ENCODE measurements at places on chromosomes 6 and 20.
A peak's percentile ranks its signal among the peaks of the same experiment; 100 is the strongest.

GRCh38 chr20:59232618-59233017 is 67.8 kb upstream of the EDN3 start:
- no peak overlapping the region for H3K4me3 ChIP-seq
- no peaks in the 10 kb centered on the region for H3K27me3 ChIP-seq
- no peak overlapping the region for H3K27ac ChIP-seq
- DNase-seq: no peak

DNA sequence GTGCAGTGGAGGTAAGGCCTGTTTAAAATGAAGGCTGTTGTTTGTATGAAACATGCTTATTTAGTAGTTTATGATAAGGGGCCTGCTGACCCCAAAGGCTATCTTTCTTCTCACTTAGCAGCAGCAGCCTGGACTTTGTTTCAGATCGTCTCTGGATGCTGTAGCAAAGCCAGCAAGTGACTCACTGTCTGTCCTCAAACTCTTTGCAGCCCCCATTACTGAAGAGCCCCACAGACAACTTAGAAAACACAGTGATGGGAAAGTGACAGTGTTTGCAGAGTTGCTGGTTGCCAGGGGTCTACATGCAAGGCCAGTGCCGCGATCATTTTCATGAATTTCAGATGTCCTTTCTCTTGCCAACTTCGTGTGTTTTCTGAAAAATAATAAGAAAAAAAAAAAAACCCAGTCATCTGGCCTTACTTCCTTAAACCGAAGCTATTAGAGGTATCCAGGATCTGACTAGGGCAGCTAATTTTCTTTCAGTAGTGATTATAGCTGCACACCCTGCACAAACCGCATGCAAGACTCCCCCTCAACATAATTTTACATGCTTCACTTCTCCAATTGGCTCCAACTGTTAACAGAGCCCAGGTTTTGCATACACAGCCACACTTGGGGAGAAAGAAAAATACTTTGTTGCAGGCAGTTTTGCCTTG is 11.6 kb upstream of the F13A1 start:
- no peaks in the 10 kb centered on the region for H3K36me3 ChIP-seq
- no peak overlapping the region for H3K27ac ChIP-seq
- no peak overlapping the region for H3K4me3 ChIP-seq
- no peak for DNase-seq
- H3K27me3 ChIP-seq: peaks cover 18% of the 10 kb centered on the region
- H3K4me1 ChIP-seq: peaks cover 6% of the 10 kb centered on the region

GRCh38 chr6:40894962-40895799 is 143.8 kb downstream of the UNC5CL start:
- DNase-seq: no peak
- no peak overlapping the region for H3K27ac ChIP-seq
- no peak overlapping the region for H3K4me3 ChIP-seq
- H3K4me1 ChIP-seq: peaks cover 2% of the 10 kb centered on the region
- H3K27me3 ChIP-seq: peaks cover 73% of the 10 kb centered on the region
- peaks cover 2% of the 10 kb centered on the region for H3K36me3 ChIP-seq

DNA sequence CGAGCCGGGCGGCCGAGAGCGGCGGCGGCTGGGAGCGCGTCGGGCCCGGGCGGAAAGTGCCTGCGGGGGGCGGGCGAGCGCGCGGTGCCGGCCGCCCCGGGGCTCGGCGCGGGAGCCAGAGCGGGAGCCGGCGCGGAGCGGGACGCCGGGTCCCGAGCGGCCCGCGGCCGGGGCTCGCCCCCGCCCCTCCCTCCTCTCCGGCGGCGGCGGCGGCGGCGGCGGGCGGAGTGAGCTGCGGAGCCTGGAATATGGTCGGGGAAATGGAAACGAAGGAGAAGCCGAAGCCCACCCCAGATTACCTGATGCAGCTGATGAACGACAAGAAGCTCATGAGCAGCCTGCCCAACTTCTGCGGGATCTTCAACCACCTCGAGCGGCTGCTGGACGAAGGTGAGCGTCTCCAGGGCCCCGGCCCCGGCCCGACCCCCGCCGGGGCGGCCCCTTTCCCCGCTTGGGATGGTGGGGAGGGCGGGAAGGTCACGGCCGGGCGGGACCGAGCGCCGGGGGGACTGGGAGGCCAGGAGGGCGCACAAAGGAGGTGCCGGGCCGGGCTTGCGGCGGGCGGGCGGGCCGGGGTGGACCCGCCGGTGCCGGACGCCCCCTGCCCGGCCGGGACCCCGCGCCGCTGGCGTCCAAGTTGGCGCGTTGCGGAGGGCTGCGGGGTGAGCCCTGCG is 565 bp downstream of the QKI start:
- no peaks in the 10 kb centered on the region for H3K36me3 ChIP-seq
- H3K4me1 ChIP-seq: peaks cover 36% of the 10 kb centered on the region
- H3K4me3 ChIP-seq: peak overlapping the region; percentile 85
- no peaks in the 10 kb centered on the region for H3K27me3 ChIP-seq

DNA sequence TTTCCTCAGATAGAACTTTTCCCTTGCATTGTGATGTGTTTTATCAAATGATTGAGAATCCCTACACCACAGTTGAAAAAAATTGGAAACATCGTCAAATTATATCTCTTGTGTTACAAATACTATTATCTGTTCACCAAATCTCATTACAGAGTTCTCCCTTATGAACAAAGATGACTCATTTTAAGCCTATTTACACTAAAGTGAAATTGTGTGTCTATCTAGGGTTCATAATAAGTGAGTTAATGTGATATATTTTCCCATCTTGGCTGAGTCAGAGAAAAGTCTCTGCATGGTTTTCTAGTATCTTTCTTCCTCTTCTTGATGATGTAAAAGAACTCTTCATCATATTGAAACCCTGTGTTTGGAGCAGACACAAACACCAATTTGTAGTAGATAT is 1263.3 kb upstream of the EYS start:
- no peaks in the 10 kb centered on the region for H3K36me3 ChIP-seq
- no peaks in the 10 kb centered on the region for H3K27me3 ChIP-seq
- H3K4me1 ChIP-seq: no peaks in the 10 kb centered on the region
- no peak overlapping the region for H3K4me3 ChIP-seq

- no peak overlapping the region for H3K27ac ChIP-seq
- no peak for DNase-seq
- H3K4me1 ChIP-seq: no peaks in the 10 kb centered on the region
- H3K36me3 ChIP-seq: no peaks in the 10 kb centered on the region
- no peaks in the 10 kb centered on the region for H3K27me3 ChIP-seq
- H3K4me3 ChIP-seq: no peak overlapping the region
Observed at GRCh38 chr6:19153981-19154295, 683.2 kb upstream of the ID4 start.

- no peak overlapping the region for H3K4me3 ChIP-seq
- H3K27me3 ChIP-seq: no peaks in the 10 kb centered on the region
- H3K4me1 ChIP-seq: peaks cover 36% of the 10 kb centered on the region
Observed at GRCh38 chr6:12034349-12034748, 22.2 kb downstream of the HIVEP1 start.

DNA sequence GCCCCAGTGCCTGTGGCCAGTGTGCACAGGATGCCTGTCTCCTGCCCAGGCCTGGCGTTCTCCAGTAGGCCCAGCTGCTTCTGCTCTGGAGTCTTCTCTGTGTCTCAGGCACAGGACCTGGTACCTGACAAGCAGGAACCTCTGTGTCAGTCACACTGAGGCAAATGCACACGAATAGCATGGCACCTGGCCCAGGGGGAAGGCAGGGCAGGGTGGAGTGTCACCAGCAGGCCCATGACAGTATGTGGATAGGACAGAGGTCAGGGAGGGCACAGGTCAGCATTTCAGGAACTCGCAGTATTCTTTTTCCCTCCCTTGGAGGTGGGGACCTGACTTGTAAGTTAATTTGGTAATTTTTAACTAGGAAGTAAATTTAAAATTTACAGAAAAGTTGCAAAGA is 5.6 kb downstream of the PSMG4 start:
- H3K27me3 ChIP-seq: no peaks in the 10 kb centered on the region
- no peak overlapping the region for H3K4me3 ChIP-seq
- H3K27ac ChIP-seq: no peak overlapping the region
- no peak for DNase-seq
- peaks cover 48% of the 10 kb centered on the region for H3K4me1 ChIP-seq
- H3K36me3 ChIP-seq: peaks cover 6% of the 10 kb centered on the region

- H3K4me1 ChIP-seq: no peaks in the 10 kb centered on the region
- peaks cover 21% of the 10 kb centered on the region for H3K27me3 ChIP-seq
- no peaks in the 10 kb centered on the region for H3K36me3 ChIP-seq
- no peak overlapping the region for H3K27ac ChIP-seq
- DNase-seq: no peak
Observed at GRCh38 chr6:2739335-2739734, 11.4 kb downstream of the MYLK4 start.

DNA sequence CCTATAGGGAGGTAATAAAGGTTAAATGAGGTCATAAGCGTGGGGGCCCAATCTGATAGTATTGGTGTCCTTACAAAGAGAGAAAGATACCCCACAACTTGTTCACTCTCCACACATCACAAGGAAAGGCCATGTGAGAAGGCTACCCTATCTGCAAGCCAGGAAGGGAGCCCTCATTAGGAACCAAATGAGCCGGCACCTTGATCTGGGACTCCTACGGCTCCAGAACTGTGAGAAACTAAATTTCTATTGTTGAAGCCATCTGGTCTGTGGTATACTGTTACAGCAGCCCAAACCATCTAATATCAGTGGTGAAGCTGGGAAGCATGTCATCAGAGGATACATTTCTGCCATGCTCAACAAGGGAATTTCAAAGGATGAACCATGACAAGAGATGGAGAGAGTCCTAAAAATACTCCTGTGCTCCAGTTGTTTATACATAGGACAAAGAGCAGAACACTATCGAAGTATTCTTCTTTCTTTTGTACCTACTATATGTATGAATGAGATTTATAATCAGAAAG is 10.4 kb downstream of the COX7A2 start:
- peaks cover 3% of the 10 kb centered on the region for H3K4me1 ChIP-seq
- no peak overlapping the region for H3K27ac ChIP-seq
- DNase-seq: no peak
- H3K4me3 ChIP-seq: no peak overlapping the region
- H3K27me3 ChIP-seq: no peaks in the 10 kb centered on the region

DNA sequence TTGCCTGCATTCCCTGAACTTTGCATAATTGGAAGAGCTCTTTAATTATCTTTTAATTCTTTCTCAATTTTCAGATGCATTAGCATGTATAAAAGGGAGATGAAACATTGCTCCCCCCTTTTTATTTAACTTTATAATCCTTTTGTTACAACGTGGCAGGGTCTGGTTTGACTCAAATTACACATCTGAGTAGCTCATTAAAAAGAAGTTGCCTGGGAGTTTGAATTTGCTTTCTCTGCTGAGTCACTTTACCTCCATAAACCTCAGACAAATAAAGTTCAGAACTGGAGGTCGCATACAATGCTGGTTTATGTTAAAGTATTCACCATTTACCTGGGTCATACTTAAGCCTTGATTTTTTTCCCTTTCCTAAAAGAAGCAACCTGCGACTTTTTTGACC is 495.2 kb downstream of the PREX1 start:
- DNase-seq: no peak
- H3K36me3 ChIP-seq: peaks cover 3% of the 10 kb centered on the region

GRCh38 chr6:52305411-52305810 is 20.9 kb upstream of the MCM3 start:
- peak overlapping the region; percentile 81 for H3K4me3 ChIP-seq
- no peak for DNase-seq
- peaks cover 57% of the 10 kb centered on the region for H3K4me1 ChIP-seq
- H3K36me3 ChIP-seq: no peaks in the 10 kb centered on the region

DNA sequence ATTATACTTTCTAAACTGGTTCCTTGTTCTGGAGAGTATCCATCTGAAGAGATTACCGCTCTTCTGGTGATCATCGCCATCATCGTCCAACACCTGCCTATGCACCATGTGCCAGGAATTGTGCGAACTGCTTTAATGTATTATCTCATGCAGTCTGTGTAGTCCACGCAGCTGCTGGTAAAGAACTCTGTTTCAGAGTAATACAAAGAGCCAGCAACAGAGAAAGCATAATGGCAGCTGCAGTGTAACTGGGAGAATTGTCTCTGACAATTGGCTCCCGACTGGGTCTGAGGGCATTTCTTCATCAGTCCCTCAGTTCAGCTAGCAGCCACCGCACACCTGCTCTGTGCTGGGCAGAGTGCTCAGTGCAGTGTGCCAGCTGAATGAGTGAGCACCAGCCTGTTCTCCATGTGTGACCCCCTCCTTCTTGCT is 383.4 kb downstream of the GRIK2 start:
- DNase-seq: no peak
- no peak overlapping the region for H3K4me3 ChIP-seq
- H3K27ac ChIP-seq: no peak overlapping the region
- H3K36me3 ChIP-seq: no peaks in the 10 kb centered on the region
- H3K27me3 ChIP-seq: no peaks in the 10 kb centered on the region

- H3K36me3 ChIP-seq: no peaks in the 10 kb centered on the region
- H3K4me3 ChIP-seq: no peak overlapping the region
- H3K27me3 ChIP-seq: peaks cover 33% of the 10 kb centered on the region
Observed at GRCh38 chr6:7701212-7701834, 24.6 kb upstream of the BMP6 start.

DNA sequence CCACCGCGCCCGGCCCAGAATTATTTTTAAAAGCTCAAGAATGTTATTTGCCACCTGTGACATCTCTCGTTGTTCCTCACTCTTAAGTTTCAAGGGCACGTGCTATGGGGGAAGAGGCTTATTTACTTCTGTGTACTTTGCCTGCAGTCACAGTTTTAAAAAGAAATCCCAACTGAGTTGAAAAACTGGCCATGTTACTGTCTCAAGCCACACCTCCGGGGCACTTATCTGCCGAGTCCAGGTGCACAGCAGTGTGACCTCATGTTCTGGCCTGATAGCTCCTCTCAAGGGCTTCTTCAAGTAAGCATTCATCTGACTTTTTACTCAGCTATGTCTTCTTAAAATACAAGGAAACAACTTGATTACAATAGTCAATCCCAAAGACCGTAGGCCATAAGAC is 34.5 kb downstream of the SHLD1 start:
- H3K4me1 ChIP-seq: peaks cover 8% of the 10 kb centered on the region
- H3K36me3 ChIP-seq: peaks cover 7% of the 10 kb centered on the region
- no peaks in the 10 kb centered on the region for H3K27me3 ChIP-seq

GRCh38 chr20:40960521-40960956 is 68.1 kb upstream of the TOP1 start:
- H3K4me3 ChIP-seq: no peak overlapping the region
- no peaks in the 10 kb centered on the region for H3K36me3 ChIP-seq
- H3K27ac ChIP-seq: no peak overlapping the region
- DNase-seq: no peak
- peaks cover 11% of the 10 kb centered on the region for H3K4me1 ChIP-seq
- H3K27me3 ChIP-seq: peaks cover 13% of the 10 kb centered on the region

GRCh38 chr6:115634887-115635286 is 425.8 kb downstream of the FRK start:
- H3K4me3 ChIP-seq: no peak overlapping the region
- H3K36me3 ChIP-seq: no peaks in the 10 kb centered on the region
- H3K27ac ChIP-seq: no peak overlapping the region
- DNase-seq: no peak
- H3K27me3 ChIP-seq: no peaks in the 10 kb centered on the region

DNA sequence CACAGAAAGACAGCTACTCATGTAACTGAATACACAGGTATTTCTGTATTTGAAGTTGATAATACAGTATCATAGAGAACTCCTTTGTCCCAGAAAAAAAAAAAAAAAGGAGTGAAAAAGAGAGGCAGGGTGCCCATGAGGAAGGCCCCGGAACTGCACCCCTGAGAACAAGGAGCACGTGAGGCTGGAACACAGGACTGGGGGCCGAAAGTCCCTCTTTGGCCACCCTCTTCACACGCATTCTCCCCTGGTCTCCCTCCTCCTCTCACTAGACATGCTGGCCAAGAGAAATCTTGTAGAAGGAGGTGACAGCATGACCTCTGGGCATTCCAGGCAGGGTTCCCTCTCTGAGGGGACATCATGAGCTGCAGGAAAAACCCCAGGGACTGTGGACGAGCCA is 62.7 kb upstream of the TRAF3IP2 start:
- no peaks in the 10 kb centered on the region for H3K27me3 ChIP-seq
- no peak for DNase-seq
- H3K36me3 ChIP-seq: peaks cover 19% of the 10 kb centered on the region
